Activated CD4-positive, alpha-beta memory T cell treated with anti-CD3 and anti-CD28 coated beads for 36 hours (primary cell): ENCODE measurements at places on chromosomes 7 and 10. TPM values are rescaled to one million over a fixed set of nuclear protein-coding genes. Genes with fewer than 3 reads are reported as not detected.

DNA sequence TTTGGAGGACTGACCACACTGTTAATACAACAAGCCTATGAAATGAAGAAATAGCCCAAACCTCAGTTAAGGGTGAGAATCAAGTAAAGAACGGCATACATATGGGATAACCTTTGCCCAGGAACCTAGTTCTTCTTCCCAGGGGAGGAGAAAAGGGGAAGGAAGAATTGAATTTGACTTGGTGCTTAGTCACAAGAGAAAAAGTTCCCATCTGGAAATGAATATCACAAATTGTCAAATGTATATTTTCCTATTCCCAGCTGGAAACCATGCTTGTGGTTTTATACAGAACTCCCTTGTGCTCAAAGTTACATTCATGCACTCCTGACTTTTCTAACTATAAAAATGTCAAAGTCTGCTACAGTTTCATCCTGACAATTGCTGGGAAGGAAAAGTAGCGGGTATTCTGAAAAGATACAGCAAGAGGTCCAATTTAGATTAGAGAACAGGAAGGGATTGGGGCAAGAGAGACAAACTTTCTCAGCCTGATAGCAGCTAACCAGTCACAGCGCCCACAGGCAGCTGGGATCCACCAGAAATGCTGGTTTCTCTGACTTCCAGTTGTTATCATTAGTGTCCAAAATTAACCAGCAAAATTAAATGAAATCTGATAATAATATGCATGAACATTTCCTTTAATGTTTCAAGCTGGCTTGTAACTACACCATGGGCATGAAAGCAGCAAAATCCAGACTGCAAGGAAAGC lies 18.6 kb upstream of the GSAP start:
- no peak for DNase-seq
- H3K4me3 ChIP-seq: no peak overlapping the region
- no peaks in the 10 kb centered on the region for H3K4me1 ChIP-seq

The SOSTDC1 gene
- total RNA-seq: not detected

The EPHA1 gene
- 4.3 TPM for total RNA-seq

DNA sequence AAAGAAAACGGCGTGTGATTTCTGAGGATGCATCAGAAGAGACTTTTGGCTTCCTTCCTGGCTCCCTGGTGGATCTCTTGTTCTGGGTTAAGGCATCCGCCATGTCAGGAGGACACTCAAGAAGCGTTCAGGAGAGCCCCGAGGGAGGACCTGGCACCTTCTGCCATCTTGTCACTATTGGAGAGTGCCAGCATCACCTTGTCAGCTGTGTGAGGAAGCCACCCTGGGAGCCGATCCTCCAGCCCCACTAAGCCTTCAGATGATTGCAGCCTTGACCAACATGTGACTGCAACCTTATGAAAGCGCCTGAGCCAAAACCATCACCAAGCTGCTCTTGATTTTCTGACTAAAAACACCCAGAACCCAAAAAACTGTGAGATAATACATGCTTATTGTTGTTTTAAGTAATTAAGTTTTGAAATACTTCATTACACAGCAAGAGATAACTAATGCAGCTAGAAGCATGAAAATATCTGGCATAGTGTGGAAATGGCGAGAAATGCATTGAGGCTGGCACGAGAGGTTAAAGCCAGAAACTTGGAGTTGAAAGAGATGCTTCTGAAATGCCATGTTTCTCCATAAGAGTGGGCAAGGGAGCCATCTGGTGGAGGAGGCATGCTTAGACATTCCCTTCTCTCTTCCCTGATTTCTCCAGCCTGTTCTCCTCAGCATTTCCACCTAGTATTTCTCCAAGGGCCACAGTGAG lies 5.4 kb upstream of the ZFYVE27 start:
- H3K36me3 ChIP-seq: no peaks in the 10 kb centered on the region
- DNase-seq: peak; percentile 63
- H3K4me1 ChIP-seq: peaks cover 10% of the 10 kb centered on the region
- no peak overlapping the region for H3K27ac ChIP-seq
- no peak overlapping the region for H3K4me3 ChIP-seq
- peaks cover 8% of the 10 kb centered on the region for H3K27me3 ChIP-seq

- peaks cover 2% of the 10 kb centered on the region for H3K36me3 ChIP-seq
- no peak overlapping the region for H3K4me3 ChIP-seq
- H3K27me3 ChIP-seq: no peaks in the 10 kb centered on the region
- no peak overlapping the region for H3K27ac ChIP-seq
Measured at GRCh38 chr10:15763006-15763405, 43.3 kb upstream of the ITGA8 start.

The PDK4 gene
- total RNA-seq: not detected

DNA sequence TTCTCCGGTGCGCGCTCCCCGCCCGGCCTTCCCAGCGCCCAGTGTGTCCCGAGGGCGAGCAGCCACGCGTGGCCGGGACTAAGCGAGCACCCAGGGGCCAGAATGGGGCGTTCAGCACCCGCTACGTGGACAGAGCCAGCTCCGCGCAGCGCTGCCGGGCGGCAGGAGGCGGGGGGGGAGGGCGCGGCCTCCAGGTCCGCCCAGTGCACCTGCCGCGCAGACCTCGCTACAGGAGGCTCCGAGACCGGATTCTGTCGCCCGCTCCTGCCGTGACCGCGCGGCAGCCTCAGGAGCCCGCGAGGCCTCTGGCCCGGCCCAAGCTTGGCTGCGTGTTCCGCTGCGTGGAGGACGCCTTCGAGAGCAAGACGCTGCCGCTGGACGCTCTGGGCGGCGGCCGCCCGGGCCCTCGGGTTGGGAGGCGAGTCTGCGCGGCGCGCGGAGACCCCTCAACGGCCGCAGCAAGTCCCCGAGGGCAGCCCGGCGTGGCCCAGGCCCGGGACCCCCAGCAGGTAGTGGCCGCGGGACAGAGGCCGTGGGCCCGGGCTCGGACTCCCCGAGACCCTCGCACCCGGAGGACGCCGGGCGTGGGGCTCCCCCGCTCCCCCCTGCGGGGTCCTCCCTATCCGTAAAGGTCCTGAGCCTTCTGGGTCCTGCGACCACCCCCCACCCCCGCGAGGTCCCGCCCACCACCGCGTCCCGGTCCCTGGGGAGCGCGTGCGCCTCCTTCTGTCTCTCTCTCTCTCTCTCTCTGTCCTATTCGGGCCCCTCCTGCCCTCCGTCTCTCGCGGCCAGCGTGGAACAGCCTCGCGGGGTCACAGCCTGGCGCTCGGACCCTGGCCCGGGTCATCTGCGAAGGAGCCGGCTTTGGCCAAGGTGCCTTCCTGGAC lies 904 bp upstream of the DPYSL4 start:
- H3K27me3 ChIP-seq: peaks cover 38% of the 10 kb centered on the region
- no peaks in the 10 kb centered on the region for H3K36me3 ChIP-seq
- peak; percentile 66 for DNase-seq
- H3K4me1 ChIP-seq: peaks cover 9% of the 10 kb centered on the region
- no peak overlapping the region for H3K4me3 ChIP-seq
- H3K27ac ChIP-seq: no peak overlapping the region

DNA sequence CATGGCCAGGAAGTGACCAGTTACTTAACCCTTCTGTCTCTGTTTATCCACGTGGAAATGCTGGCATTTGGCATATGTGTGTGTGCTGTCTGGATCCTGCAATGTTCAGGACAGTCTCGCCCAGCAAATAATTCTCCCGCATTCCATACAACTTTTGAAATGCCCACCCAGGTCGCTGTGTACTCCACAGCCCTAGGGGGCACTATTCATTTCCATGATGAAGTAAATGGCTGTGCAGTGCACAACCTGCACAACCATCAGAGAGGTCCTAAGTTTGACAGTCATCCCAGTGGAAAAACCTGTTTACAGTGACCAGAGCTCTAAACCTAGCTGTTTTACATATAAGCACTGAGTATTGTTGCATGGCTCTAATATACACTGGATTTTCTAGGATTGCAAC lies 38.1 kb downstream of the ZNF503 start:
- H3K27me3 ChIP-seq: peaks cover 7% of the 10 kb centered on the region
- no peak for DNase-seq
- H3K27ac ChIP-seq: no peak overlapping the region
- H3K4me1 ChIP-seq: no peaks in the 10 kb centered on the region

GRCh38 chr10:35042783-35043182 lies 47.4 kb downstream of the CUL2 start:
- no peaks in the 10 kb centered on the region for H3K27me3 ChIP-seq
- no peak overlapping the region for H3K27ac ChIP-seq
- H3K4me1 ChIP-seq: no peaks in the 10 kb centered on the region
- no peak for DNase-seq
- H3K4me3 ChIP-seq: no peak overlapping the region

- H3K27ac ChIP-seq: no peak overlapping the region
- no peaks in the 10 kb centered on the region for H3K27me3 ChIP-seq
- no peaks in the 10 kb centered on the region for H3K4me1 ChIP-seq
- DNase-seq: no peak
- peaks cover 4% of the 10 kb centered on the region for H3K36me3 ChIP-seq
Measured at GRCh38 chr7:33642312-33642711, 263.0 kb upstream of the BMPER start.

DNA sequence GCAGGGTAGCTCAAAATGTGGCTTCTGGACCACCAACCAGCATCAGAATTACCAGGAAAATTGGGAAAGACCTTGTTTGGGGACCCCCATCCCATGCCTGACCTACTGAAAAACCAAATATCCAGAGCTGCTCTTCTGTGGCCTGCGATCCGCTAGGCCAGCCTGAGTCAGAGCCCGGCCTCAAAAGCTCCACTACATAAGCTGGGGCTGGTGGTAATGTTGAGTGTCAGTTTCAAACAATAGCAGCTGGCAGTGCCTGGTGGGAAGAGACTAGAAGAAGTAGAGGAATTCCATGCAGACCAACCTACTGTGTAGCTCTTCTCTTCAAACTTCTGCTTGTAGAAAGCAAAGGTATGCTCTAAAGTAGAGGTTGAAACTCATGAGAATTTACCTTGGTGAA lies 52.0 kb downstream of the KLRG2 start:
- H3K36me3 ChIP-seq: peaks cover 4% of the 10 kb centered on the region
- DNase-seq: no peak
- no peak overlapping the region for H3K27ac ChIP-seq
- H3K4me3 ChIP-seq: no peak overlapping the region
- no peaks in the 10 kb centered on the region for H3K27me3 ChIP-seq
- peaks cover 4% of the 10 kb centered on the region for H3K4me1 ChIP-seq

The AKR1D1 gene
- not detected for total RNA-seq

The FGL2 gene
- 0.55 TPM for total RNA-seq

The PLCE1 gene
- total RNA-seq: 0.02 TPM
